ENCODE measurements at places on chromosomes 7 and 10.

DNA sequence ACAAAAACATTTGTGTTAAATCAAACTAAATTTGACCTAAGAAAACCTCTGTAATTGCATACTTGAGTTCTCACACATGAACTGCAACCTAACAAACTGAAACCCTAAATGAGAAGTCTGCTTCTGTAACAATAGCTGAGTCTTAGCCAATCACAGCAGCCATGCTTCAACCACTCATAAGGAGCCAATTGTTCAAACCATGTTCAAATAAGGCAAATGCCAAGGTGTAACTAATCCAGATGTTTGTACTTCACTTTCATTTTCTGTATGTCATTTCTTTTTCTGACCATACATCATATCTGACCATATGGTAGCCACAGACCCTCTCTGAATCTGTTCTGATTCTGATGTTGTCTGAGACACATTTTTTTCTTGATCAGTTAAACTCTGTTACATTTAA is 47.5 kb upstream of the ANTXRL start:
- no peak for DNase-seq

GRCh38 chr10:95384011-95384704 is 93.4 kb upstream of the PDLIM1 start:
- DNase-seq: no peak

DNA sequence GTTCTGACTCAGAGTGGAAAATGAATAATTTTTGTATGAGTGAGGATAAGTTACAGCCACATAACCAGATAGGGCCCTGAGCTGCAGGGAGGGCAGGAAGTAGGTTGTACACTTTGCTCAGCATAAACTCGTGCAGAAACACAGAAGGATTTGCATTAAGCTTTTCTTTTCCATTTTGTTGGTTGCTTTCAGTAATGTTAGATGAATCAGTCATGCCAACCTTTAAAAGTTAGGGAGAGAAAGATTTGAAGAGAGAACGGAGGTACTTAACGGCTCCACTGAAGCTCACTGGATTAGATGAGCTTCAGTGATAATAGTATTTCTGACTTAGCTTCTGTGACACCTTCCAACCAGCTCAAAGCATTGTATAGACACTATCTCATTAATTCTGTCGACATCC is 348.1 kb downstream of the GATA3 start:
- no peak for DNase-seq

DNA sequence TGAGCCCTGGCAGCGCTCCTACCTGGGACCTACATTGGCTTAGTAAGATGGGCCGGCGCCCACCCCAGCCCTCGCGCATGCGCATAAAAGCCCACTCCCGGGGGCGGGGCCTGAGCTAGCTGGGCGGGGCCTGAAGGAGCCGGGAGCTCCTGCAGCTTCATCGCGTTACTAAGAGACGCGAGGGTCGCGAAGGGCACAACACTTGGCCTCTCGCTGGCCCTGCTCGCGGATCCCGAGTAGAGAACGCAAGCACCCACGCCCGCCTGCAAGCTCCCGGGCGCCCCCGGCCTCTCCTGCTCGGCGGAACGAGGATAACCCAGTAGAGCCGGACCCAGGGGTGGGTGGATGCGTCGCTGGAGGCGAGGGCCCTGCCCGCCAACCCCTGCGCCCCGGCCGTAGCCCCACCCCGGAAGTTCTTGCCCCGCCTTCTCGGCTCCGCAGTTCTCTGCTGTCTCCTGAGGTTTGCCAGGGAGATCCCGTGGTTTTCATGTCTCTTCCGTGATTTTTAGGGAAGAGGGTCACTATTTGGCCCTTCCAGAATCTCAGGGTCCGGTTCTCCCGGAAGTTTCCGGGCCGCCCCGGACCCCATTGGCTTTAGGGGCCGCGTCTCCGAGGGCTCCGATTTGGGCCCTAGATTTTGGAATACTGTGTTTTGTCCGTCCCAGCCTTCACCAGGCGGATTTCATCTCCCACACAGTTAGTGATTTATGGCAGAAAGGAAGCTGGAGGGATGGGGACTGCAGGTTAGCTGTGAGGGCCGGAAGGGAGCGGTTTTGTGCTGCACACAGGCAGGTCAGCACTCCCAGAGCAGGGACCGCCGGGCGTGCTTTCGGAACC is at the start of gene MEIG1:
Gene MEIG1 (plus strand): TSS at position 168 of the 837 bp plus-strand sequence. CDS start 7,081 bp downstream, outside the sequence.
- peak; percentile 97 for DNase-seq

DNA sequence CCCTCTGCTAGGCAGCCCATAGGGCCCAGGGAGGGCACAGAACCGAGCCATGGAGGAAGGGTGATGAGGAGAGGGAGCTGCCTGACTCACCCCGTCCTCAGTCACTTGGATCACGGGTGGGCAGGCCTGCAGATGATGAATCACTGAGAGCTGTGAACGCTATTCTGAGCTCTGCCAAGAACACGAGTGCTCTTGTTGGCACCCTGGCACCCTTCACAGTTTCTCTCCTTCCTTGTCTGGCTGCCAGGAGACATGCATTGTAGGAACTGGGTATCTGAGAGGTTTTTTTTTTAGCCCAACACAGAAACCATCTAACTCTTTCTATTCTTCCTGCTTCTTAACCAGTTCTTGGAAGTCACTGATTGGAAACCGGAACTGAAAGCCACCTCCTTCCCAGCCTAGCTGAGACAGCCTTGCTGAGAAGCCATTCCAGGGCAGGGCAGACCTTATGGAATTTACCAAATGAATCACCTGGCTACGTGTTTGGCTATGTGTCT is 82.1 kb downstream of the SLC37A3 start:
- DNase-seq: no peak

- DNase-seq: no peak
Measured at GRCh38 chr10:87603196-87603595, 56.5 kb upstream of the PAPSS2 start.

- no peak for DNase-seq
Measured at GRCh38 chr10:110540031-110540430, 27.5 kb upstream of the SMC3 start.

- no peak for DNase-seq
Measured at GRCh38 chr7:140364819-140365218, 33.5 kb downstream of the SLC37A3 start.

DNA sequence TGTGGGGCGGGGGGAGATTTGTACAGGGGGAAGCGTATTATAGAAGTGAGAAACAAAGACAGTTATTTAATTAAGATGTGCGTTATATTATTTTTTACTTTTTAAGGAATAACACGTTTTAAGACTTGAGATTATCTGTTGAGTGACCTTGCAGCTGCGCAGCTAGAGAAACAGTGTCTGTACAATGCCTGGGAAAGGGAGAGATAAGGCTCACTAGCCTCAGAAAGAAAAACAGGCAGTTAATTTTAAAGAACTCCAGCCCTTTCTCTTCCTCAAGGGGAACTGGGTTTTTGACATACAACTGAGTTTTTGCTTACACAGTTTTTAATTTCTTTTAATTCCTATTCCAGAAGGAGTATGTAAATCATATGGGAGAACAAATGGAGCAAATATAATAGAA is 50.7 kb downstream of the LMBR1 start:
- DNase-seq: no peak

DNA sequence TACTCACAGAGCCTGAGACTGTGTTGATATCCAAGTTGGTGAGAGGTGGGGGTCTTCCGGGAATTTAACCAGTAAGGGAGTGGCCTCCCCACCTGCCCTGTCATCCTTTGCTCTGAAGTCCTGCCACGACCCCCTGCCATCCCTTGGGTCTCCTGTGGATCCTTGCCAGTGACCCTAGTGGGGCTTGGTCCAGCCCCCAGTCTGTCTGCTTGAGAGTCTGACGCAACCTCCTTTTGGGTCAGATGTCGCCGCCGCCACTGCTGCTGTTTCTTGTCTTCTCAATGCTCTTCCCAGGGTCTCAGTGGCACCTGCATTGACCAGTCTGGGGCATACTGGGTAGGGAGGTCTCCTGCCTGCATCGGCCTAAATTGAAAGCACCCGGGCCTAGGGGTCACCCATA is 28.8 kb downstream of the PAX2 start:
- no peak for DNase-seq

DNA sequence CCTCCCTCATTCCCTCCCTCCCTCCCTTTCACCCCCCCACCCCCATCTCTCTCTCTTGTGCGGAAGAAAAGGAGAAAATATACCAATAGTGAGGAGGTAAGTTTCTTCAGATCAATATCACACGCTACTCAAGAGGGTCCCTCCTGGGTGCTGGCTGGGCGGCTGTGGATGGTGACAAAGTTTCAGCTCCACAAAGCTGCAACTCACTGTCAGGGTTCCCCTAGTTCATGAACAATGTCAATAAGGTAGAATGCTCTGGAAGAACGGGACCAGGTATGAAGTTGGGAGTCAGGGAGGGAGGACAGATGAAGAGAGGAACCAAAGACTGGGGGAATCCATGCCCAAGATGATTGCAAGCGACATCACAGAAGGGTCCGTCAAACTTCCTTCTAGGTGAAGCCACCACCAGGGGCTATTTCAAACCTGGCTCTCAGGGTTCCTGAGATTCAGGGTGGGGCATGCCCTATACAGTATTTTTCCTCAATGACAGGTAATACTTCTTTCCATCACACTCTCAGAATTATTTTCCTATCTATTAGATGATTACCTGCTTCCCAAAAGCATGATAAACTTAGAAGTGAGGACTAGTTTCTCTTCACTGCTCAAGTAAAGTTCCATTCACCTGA is 1.4 kb upstream of the PDE1C start:
- no peak for DNase-seq

- DNase-seq: no peak
Measured at GRCh38 chr7:16083931-16084330, 337.4 kb downstream of the CRPPA start.

DNA sequence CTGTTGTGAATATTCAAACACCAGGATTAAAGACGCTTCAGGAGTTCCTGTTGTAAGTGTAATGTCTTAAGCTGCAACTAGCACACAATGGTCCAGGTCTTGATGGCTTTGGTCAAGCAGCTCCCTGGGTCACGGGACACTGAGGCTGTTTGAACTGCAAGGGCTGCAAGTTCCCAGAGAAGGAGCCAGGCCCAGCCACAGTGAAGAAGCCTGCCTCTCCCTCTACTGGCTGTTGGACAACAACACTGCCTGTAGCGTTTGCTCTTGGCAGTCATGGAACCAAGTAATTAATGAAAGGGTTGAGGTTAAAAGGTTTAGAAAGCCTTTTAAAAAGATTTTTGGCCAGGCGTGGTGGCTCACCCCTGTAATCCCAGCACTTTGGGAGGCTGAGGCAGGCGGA is 31.9 kb upstream of the GUSB start:
- DNase-seq: no peak

GRCh38 chr7:38410056-38410455 is 136.6 kb upstream of the TARP start:
- DNase-seq: no peak

GRCh38 chr7:79034730-79035129 is 418.7 kb downstream of the MAGI2 start:
- no peak for DNase-seq

GRCh38 chr7:24580283-24580946 is 7.2 kb downstream of the PALS2 start:
- no peak for DNase-seq

- no peak for DNase-seq
Measured at GRCh38 chr10:6173203-6173602, 29.5 kb upstream of the PFKFB3 start.

GRCh38 chr10:51852297-51852696 is 152.9 kb upstream of the CSTF2T start:
- no peak for DNase-seq

DNA sequence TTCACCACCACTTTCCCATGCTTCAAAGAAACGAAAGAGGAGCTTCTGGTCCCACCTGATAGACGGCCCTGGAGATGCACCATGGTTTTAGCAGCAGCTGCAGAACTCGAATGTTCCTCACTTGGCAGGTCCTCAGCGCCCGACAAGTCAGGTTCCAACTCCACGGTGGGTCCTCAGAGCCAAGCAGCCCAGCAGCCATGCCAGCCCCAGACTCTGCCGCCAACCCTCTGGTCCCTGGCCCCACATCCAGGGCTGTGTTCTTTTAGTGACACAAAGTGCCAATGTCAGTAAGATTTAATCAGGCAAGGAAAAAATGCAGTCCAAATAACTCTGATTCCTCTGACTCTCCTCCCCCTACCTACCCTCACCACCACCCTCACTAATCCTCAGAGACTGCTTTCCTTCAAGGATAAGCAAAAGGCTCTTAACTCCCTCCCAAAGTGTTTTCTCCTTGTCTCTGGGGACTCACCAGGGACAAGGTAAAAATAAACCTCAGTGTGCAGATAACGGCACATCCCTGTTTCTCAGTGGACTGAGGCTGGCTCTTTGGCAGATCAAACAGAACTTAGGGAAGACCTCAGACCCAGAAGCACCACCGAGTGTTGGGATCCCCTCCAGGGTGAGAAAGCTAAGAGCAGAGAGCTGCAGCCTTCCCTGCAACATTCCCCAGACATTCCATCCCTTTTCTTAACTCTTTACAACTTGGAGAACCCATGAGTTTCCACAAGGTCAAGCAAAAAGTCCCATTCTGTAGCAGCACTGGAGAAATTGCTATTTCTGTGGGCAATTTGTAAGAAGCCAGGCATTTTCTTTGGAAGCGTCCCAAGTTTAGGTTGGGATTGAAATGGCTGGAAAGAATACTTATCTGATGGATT is 358.9 kb downstream of the FRMD4A start:
- DNase-seq: no peak

- DNase-seq: no peak
Measured at GRCh38 chr7:132034748-132035416, 478.5 kb upstream of the PODXL start.

- DNase-seq: no peak
Measured at GRCh38 chr10:111077785-111078504, 1.1 kb downstream of the ADRA2A start.

GRCh38 chr10:89646889-89647657 is 2.0 kb upstream of the PANK1 start:
- DNase-seq: no peak

GRCh38 chr10:120460776-120461175 is 3.7 kb downstream of the PLPP4 start:
- DNase-seq: no peak

DNA sequence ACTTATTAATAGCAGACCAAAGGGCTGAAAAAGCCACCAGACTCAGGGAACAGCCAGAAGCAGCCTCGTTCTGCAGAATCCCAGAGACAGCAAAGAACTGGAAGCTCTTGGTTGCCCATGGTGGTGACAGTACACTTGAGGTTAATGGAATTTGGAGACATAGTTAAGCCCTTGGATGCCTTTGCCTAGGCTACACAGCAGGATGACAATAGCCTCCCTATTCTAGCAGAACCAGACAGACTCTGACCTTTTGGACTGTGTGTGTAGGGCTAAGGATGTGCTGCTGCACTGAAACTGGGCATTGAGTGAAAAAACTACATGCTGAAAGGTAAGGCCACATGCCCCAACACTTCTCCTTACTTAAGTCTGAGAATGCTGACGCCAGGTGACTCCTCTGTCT is 22.7 kb downstream of the OTUD1 start:
- DNase-seq: no peak

DNA sequence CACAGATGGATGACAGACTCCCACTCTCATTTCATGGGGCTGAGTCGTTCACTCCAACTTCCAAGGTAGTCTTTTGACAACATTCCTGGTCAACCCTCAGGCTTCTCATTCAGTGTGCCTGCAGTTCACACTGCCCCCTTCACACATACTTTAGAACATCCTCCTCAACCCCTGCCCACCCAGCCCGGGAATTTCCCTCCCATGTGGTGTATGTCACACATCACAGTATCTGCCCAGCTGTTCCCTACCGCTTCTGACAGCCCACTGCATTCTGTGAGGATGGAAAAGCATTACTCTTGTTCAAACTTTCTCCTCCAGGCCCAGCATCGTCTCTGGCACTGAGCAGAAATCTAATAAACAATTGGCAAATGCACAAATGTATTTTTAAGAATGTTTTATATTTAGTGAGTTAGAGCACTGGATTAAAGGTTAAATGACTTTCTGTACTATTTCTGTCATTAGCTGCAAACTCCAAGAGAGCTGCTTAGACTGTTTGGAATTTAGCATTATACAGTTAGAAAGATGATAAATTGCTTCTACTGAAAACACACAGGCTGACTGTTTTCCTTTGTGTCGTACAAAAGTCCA is 110.4 kb downstream of the SFMBT2 start:
- no peak for DNase-seq

Data from germinal center (tissue), 1 donor.